ENCODE measurements at places on chromosomes 11 and 22. TPM values are rescaled to one million over a fixed set of nuclear protein-coding genes. Genes with fewer than 3 reads are reported as not detected.
A peak's percentile ranks its signal among the peaks of the same experiment; 100 is the strongest.

DNA sequence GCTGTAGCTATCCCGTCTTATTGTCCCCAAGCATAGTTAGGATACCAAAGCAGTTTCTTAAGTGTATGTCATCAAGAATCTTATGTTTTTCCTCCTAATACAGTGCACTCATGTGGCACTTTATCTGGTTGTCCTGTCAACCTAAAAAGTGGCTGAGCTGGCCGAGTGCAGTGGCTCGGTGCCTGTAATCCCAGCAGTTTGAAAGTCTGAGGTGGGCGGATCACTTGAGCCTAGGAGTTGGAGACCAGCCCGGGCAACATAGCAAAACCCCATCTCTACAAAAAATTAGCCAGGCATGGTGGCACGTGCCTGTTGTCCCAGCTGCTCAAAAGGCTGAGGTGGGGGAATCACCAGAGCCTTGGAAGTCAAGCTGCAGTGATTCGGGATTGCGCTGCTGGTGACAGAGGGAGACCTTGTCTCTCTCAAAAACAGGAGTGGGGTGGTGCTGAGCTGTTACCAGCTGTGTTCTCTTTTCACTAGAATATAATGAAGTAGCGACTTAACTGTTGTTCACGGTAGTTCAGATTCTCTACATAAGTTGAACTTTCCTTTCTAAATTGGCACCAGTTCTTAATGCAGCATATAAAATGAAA is 48.1 kb downstream of the EP300 start:
- no peaks in the 10 kb centered on the region for H3K4me1 ChIP-seq
- no peak overlapping the region for H3K27ac ChIP-seq
- no peaks in the 10 kb centered on the region for H3K27me3 ChIP-seq
- no peak for DNase-seq

The NARS2 gene
- total RNA-seq, result 28.3 TPM

GRCh38 chr11:17412488-17413180 is 24.2 kb upstream of the KCNJ11 start:
- peaks cover 9% of the 10 kb centered on the region for H3K27me3 ChIP-seq
- H3K36me3 ChIP-seq, result no peaks in the 10 kb centered on the region
- no peak overlapping the region for H3K27ac ChIP-seq
- peaks cover 9% of the 10 kb centered on the region for H3K4me1 ChIP-seq

- no peak overlapping the region for H3K4me3 ChIP-seq
- no peak overlapping the region for H3K27ac ChIP-seq
- H3K4me1 ChIP-seq, result no peaks in the 10 kb centered on the region
Measured at GRCh38 chr11:68666849-68667248, 17.5 kb upstream of the GAL start.

- H3K36me3 ChIP-seq, result peaks cover 34% of the 10 kb centered on the region
- DNase-seq, result peak; percentile 93
Measured at GRCh38 chr11:61041755-61042518, 60.4 kb upstream of the CD5 start.

DNA sequence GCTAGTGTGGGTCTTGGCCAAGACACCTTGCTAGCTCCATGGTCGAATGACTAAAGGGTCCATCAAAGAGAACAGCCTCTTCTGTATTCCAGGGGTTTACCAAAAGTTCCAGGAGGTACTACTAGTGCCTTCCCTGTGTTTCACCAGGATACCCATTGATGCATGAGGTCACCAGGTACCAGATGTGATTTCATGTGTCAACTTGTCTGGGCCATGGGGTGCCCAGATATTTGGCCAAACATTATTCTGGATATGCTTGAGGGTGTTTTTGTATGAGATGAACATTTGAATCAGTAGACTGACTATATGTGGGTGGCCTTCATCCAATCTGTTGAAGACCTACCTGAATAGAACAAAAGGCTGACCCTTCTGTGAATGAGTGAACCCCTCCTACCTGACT is 92.8 kb downstream of the GALNT18 start:
- DNase-seq, result no peak
- no peak overlapping the region for H3K4me3 ChIP-seq
- H3K27ac ChIP-seq, result no peak overlapping the region
- H3K36me3 ChIP-seq, result no peaks in the 10 kb centered on the region

- peaks cover 9% of the 10 kb centered on the region for H3K36me3 ChIP-seq
- H3K27me3 ChIP-seq, result no peaks in the 10 kb centered on the region
- H3K27ac ChIP-seq, result no peak overlapping the region
- H3K4me3 ChIP-seq, result no peak overlapping the region
- DNase-seq, result no peak
- H3K4me1 ChIP-seq, result no peaks in the 10 kb centered on the region
Measured at GRCh38 chr11:5663511-5663910, 21.4 kb downstream of the TRIM5 start.

The ANKK1 gene
- 0.07 TPM for total RNA-seq

The MYRF gene
- total RNA-seq, result 0.27 TPM

- H3K36me3 ChIP-seq, result no peaks in the 10 kb centered on the region
- H3K27me3 ChIP-seq, result no peaks in the 10 kb centered on the region
- H3K4me1 ChIP-seq, result no peaks in the 10 kb centered on the region
- no peak overlapping the region for H3K4me3 ChIP-seq
- no peak for DNase-seq
Measured at GRCh38 chr11:109991835-109992234, 101.4 kb upstream of the ZC3H12C start.

The RPS13 gene
- total RNA-seq, result 2,099 TPM

DNA sequence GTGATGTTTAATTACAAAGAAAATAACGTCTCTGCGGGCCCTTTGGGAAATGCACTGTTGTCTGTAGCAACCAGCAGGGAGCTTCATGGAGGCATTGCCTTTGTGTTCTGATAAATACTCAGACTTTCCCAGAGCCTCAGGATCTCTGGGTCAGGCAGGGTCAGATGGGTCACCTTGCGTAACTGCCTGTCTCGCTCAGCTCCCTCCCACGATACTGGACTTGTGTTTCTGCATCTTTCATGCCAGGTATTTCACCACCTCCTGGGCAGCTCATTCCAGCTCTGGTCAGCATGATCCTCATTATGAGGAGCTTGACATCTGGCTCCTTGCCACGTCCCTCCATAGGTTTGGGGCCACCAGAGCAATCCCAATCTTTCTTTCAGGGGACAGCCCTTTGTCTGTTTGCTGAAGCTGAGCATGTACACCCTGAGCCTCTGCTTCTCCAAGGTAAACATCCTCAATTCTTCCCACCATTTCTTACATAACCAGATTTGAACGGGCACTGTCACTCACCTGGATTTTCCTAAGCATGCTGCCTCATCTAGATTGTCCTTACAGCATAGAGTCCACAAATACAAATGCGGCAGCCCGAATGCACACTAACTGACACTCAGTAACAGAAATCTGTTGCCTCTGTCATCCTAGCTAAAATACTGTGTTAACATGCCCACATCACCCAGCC is 162.3 kb downstream of the LARGE1 start:
- no peak overlapping the region for H3K27ac ChIP-seq
- no peaks in the 10 kb centered on the region for H3K27me3 ChIP-seq
- no peaks in the 10 kb centered on the region for H3K4me1 ChIP-seq
- H3K36me3 ChIP-seq, result peaks cover 4% of the 10 kb centered on the region
- DNase-seq, result no peak

- DNase-seq, result no peak
- no peak overlapping the region for H3K27ac ChIP-seq
- no peak overlapping the region for H3K4me3 ChIP-seq
- peaks cover 3% of the 10 kb centered on the region for H3K27me3 ChIP-seq
- H3K4me1 ChIP-seq, result no peaks in the 10 kb centered on the region
Measured at GRCh38 chr11:79045800-79046304, 395.0 kb downstream of the TENM4 start.

The ISX gene
- total RNA-seq, result not detected

- no peak overlapping the region for H3K27ac ChIP-seq
- no peaks in the 10 kb centered on the region for H3K4me1 ChIP-seq
- no peak for DNase-seq
- no peaks in the 10 kb centered on the region for H3K36me3 ChIP-seq
- H3K4me3 ChIP-seq, result no peak overlapping the region
- peaks cover 11% of the 10 kb centered on the region for H3K27me3 ChIP-seq
Measured at GRCh38 chr11:120940160-120940848, 83.6 kb upstream of the TBCEL start.

DNA sequence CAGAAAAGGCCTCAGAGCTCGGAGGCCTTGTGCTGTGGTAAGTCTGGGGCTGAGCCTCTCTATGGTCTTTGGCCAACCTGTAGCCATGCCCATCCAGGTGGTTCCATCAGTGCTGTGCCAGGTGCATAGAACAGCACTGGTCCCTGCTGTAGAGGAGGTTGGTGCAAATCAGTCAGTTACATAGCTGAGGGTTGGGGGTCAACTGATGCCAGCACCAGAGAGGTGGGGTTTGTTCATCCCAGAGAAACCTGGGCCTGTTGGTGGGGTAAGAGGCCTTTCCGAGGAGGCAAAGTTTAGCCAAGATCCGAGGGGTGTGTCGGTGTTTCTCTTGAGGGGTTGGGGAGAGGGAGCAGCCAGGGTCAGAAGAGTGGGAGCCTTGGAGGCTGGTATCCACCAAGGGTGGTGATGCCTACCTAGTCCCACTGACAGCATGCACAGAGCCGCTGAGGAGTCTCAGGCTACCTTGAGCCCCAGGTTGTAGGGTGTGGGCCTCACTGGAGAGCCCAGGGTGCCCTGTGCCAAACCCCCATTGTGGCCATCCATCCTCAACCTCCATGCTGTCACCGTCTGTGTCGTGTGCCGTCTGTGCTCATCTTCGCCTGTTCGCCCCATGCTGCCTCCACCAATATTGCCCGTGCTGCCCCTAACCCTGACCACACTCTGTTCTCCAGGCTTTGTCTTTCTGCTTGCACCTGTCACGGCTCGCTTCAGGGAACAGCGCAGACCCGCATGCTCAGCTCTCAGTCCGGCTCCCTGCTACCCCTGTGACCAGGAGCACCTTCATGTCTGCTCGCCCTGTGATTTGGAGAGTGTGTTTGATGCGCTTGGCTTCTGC is 78.7 kb upstream of the SUSD2 start:
- DNase-seq, result no peak
- H3K27ac ChIP-seq, result no peak overlapping the region
- no peaks in the 10 kb centered on the region for H3K27me3 ChIP-seq
- no peak overlapping the region for H3K4me3 ChIP-seq
- peaks cover 20% of the 10 kb centered on the region for H3K4me1 ChIP-seq

The RANBP1 gene
- total RNA-seq, result 445 TPM

The RELT gene
- total RNA-seq, result 17.9 TPM

The RAB3IL1 gene
- total RNA-seq, result 0.52 TPM

DNA sequence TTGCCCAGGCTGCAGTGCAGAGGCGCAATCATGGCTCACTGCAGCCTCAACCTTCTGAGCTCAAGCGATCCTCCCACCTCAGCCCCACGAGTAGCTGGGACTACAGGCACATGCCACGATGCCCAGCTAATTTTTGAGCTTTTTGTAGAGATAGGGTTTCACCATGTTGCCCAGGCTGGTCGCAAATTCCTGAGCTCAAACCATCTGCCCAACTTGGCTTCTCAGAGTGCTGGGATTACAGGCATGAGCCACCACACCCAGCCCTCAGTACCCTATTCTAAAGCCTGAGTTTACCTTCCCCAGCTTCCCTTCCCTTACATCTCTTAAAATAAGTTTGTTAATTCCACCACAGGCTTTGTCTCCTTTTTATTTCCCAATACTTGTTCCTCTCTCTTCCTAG is 59.1 kb downstream of the AMBRA1 start:
- H3K36me3 ChIP-seq, result peaks cover 2% of the 10 kb centered on the region
- no peak overlapping the region for H3K4me3 ChIP-seq
- no peaks in the 10 kb centered on the region for H3K27me3 ChIP-seq
- H3K27ac ChIP-seq, result no peak overlapping the region

DNA sequence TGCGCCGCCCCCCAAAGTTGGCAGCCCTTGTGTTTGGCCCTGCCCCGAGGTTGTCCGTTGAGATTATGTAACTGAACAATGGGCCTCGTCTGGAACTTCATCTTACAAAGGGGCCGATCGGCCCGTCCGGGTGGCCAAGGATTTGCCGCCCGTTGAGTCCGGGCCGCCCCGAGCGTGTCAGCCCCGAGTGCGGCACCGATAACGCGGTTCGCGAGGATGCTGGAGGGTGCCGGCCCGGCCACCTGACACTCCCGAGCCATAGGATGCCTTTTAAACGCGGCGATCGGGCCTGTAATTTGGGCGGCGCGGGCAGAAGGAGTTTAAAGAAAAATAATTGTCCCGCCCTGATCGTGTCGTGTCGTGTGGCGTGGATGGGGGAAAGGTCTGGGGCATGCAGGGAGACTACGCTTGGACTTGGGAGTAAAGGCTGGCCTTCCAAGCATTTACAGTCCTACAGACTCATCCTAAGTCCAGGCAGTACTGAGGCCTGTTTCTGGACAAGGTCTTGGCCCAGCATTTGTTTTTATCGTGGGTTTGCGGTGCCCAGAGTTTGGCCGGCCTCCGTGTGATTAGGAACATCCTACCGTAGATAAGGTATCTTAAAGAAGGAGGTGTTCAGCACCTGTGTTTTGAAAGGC is 1.3 kb downstream of the WEE1 start:
- DNase-seq, result peak; percentile 29
- H3K36me3 ChIP-seq, result peaks cover 49% of the 10 kb centered on the region
- peak overlapping the region; percentile 93 for H3K4me3 ChIP-seq
- H3K27ac ChIP-seq, result peak overlapping the region; percentile 77

DNA sequence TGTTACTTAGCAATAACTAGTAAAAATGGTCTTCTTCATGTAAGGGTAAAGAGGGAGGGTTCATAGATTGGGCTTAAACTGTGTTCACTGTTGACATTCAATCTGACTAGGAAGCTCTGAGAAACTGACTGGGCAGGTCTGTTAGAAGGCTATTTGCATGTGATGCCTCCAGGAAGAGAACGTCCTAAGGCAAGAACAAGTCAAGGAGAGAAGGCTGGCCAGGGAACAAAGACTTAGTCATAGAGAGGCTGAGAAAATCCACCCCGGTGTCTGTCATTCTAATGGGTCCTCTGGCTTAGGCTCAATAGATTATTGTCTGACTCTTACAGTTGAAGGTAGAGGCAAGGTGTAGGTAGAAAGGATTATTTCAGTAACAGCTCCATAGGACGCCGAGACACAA is 50.3 kb upstream of the CD44 start:
- no peak overlapping the region for H3K4me3 ChIP-seq
- no peaks in the 10 kb centered on the region for H3K36me3 ChIP-seq
- H3K27me3 ChIP-seq, result no peaks in the 10 kb centered on the region
- peaks cover 63% of the 10 kb centered on the region for H3K4me1 ChIP-seq
- H3K27ac ChIP-seq, result peak overlapping the region; percentile 71
- no peak for DNase-seq

- no peak for DNase-seq
- H3K27me3 ChIP-seq, result peaks cover 4% of the 10 kb centered on the region
- no peaks in the 10 kb centered on the region for H3K4me1 ChIP-seq
- H3K27ac ChIP-seq, result no peak overlapping the region
- H3K4me3 ChIP-seq, result no peak overlapping the region
Measured at GRCh38 chr11:131584785-131585592, 214.6 kb downstream of the NTM start.

All from activated naive CD4-positive, alpha-beta T cell treated with anti-CD3 and anti-CD28 coated beads for 36 hours (primary cell).